ENCODE measurements at places on chromosomes 13 and 19.

- DNase-seq = no peak
Observed at GRCh38 chr19:49491804-49492572, 4.2 kb upstream of the RPS11 start.

DNA sequence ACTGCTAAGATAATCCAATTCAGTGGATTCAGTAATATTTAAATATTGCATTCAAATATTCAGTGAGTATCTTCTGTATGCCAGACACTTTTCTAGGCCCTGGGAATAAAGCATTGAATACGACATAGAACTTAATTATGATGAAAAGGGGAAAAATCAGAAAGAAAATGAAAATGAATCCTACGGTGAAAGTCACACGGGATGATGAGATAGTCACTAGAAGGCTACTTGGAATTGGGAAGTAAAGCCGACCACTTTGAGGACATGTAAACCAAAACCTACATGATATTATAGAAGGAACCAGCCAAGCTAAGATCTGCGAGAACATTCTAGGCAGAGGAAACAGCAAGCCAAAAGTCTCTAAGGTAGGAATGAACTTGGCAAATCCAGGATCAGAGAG lies 10.1 kb downstream of the DPY19L3 start:
- DNase-seq = no peak

DNA sequence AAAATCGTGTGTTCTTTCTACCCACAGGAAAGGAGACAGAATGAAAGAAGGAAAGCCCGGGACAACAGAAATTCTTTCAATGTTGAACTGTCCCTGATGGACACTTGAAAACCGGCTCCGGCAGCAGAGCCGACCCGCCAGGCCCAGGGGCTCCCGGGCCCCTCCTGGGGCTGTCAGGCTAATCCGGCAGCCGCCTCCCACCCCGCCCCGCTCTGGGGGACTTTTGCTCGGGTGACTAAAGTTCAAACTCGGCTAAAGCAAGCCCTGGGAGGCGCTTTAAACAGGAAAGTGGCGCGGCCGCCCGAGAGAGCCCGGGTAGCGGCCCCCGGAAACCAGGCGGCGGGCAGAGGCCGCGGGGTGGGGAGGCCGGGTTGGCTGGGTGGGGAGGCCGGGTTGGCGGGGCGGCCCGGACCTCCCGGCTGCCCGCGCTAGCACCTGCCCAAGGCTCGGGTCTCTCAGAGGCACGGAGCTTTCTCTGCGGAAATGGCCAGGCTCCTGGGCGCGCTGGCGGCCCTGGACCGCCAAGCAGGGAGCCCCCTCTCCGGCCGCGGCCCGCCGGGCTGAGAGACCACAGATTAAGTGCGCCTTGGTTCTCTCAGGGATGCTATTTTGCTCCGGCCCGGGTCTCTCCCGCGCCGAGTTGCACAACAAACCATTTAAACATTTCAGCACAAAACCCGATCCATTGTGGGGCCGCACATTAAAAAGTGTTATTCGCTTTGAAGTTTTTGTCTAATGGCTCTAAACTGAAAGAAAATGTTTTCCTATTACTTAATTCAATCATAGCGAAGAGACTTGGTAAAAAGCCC lies 2.6 kb upstream of the GSX1 start:
- no peak for DNase-seq

- no peak for DNase-seq
Observed at GRCh38 chr13:97540696-97541095, 106.7 kb downstream of the RAP2A start.

GRCh38 chr19:18340190-18340989 lies at the start of gene PGPEP1:
TSS of gene PGPEP1 (plus strand) at chr19:18340598. CDS start at chr19:18340682, 84 bp downstream.
- no peak for DNase-seq

GRCh38 chr13:40994581-40995230 lies 24.4 kb downstream of the ELF1 start:
- no peak for DNase-seq

DNA sequence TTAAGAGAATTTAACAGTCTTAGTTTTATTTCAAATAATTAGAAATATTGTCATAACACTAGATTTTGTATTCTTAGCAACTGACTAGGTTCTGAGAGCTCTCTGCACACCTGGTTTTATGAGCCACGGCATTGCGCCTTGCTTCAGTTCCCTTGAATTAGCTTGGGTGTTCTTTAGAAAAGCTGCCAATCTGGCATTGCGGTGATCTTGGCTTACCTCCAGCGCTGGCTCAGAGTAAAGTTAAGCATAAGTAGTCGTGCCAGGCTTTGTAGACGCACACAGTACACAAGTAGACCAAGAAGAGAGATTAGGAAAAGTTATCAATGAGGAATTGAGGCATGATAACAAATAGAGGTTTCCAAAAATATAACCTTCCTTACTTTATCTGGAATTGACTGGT lies 45.7 kb downstream of the TPP2 start:
- DNase-seq = no peak

DNA sequence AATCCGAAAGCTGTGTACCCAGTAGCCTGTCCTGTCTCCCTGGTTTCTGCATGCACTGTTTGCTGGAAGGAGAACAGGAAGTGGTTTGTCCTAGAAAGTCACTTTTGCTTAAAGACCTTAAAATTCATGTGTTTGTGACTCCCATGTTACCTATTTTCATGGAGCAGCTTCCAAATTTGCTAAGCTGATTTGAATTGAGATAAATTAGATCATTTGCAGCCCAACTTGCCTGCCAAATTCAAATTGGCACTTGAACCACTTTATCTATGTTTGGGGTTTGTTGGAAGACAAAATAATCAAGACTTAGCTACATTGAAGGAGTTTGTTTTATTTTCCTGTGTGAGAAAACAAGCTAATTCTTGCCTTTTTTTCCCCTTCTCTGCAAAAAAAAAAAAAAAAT lies 532.5 kb downstream of the DIAPH3 start:
- no peak for DNase-seq

DNA sequence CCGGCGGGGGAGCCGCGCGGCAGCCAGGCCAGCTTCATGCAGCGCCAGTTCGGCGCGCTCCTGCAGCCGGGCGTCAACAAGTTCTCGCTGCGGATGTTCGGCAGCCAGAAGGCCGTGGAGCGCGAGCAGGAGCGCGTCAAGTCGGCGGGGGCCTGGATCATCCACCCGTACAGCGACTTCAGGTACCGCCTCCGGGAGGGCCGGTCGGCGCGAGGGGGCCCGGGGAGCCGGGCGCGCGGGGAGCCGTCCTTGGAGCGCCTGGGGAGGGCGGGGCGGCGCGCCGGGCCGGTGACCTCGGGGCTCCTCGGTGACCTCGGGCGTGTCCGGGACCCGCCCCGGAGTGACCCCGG lies 690 bp downstream of the HCN2 start:
- DNase-seq = no peak

DNA sequence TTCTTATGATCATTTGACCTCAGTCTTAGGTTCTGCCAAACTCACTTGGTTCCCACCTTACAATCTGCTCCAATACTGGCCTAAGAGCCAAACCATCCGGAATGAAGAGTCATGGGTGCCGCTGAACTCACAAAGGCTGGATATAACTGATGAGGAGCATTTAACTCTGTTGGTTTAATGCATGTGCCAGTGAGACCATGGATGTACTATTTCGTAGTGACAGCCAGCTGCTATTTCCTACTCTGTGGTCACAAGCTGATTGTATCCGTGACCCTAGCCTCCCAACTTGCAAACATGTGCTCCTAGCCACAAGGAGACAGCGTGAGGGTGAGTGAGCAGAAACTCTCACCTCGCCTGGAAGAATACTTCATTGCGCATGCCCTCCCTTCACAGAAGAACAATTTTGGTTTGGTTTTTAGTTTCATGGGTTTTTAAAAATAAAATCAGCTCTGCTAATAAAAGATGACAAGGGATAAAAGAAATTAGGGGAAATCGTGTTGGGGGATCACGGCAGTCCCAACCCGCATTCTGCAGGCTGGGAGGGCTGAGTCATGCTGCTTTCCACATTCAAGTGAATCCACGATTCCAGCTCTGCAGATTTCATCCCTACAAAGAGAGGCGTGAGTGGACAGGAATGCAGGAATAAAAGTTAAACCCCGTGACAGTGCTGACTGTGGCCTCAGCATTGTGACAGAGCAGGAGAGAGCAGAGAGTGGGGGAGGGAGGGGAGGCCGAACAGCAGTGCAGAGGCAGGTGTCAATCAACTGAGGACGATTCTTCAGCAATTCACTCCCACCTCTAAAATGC lies 66.8 kb upstream of the RAP2A start:
- DNase-seq = peak; percentile 19

DNA sequence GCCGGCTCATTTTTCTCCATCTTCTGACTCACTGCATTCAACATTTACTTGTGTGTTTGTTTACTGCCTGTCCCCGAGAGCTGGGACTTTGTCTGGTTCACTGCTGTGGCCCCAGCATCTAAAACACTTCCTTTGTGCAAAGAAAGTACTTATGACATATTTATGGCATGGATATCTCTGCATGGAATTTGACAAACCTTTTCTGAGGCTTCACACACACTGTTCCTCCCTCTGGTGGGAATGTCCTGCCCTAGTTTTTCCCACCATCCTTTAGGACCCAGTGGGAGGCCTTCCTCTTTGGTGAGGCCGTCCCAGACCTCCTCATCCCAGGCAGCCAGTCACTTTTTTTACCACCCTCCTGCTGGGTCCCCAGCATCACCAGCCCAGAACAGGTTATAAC lies 1.4 kb upstream of the SRRM5 start:
- DNase-seq = no peak

- no peak for DNase-seq
Observed at GRCh38 chr19:4388337-4389063, 11.8 kb downstream of the SH3GL1 start.

DNA sequence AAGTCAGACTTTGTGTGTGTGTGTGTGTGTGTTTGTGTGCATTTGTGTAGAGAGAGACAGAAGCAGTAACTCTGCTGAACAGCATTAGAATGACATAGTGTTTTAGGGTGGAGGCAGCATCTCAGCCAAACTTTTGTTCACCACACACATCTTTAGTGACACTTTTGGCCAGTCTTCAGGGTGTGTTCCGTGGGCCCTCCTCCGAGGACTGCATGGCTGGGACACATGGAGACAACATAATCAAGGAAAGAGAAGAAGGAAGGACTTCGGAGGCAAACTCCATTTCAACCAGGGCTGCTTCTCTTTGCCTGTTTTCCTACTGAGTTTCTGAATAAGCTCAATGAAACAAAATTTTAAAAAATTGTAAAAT lies 205.1 kb downstream of the LHFPL6 start:
- no peak for DNase-seq

DNA sequence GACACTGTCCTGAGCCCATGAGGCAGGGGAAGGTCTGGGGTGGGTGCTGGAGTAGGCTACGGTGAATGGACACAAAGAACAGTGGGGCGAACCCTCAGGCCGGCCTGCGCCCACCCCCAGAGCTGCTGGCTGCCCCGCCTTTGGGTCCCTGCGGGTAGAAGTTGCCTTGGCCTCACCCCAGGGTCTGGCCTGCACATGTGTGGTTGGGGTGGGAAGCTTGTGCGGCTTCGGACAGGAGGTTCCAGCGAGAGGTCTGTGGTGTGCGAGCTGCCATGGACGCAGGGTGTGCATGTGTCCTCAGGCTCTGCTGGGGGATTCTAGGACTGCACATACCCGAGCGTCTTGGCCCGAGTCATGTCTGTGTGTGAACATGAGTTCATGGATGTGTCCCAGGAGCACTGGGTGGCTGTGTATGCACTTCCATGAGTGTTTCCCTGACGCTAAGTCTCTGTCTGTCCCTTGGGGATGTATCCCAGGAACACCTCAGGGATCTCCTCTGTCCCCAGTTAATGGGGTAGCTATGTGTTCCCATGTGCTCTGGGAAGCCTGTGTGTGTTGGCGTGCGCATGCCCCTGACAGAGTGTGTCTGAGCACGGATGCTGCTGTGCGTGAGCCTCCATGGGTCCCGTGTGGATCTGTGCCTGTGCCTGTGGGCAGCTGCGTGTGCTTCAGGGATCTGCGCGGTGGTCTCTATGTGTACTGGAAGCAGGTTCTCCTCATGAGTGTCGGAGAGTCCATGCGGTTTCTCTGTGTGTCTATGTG lies 20.8 kb upstream of the POU2F2 start:
- DNase-seq = no peak

DNA sequence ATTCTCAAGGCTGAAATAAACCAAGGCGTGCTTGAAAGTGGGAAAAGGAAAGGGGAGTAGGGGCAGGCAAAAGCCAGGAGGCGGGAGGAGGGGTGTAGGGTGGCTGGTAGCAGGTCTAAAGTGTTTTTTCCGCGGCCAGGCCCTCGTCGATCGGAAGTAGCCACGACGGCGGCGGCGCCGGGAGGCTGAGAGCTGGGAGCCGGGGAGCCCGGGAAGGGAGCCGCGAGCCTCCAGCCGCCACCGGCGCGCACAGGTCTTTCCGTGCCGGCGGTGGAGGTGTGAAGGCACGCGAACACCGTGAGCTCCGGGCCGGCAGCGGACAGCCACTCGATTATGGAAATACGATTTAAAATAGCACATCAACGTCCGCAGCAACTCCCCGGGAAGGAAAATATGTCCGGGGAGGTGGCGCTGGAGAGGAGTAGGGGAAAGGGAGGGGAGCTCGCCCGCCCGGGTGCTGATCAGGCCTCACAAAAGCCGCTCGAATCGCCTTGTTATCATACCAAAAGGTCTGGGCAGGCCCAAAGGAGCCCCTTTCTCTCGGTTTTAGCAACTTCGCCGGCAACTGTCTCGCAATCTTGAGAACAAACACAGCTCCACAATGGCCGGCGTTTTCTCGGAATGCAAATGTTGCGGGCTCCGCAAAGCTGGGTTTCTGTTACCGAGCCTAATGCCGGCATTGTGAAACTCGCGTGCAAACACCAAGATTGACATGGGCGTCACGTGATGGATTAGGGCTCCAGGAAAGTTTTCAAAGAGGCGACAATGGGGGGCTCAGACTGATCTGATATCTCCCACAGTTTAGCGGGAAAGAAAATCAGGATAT lies 2.9 kb upstream of the PCDH8 start:
- DNase-seq = no peak

GRCh38 chr13:29817604-29818378 lies 32.6 kb downstream of the UBL3 start:
- DNase-seq = no peak

DNA sequence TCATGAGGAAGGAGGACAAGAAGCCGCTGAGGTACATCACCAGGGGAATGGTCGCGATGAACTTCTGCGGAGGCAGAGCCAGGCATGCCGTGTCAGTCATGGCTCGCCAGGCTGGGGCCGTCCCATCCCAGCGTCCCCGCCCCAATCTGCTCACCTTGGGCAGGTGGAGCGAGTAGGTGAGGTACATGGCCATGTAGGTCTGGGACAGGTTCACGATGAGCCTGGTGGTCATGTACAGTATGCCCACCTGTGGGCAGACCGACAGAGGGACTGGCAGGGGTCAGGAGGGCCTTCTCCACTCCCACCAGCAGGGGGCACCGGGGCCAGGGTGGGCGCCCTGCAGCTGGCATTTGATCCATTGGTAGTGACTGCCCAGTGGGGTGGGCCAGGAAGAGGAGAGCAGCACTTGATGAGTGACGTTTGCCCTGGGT lies 8.3 kb downstream of the TEKTIP1 start:
- DNase-seq = no peak

- DNase-seq = no peak
Observed at GRCh38 chr13:99862244-99862643, 109.3 kb downstream of the ZIC5 start.

- DNase-seq = no peak
Observed at GRCh38 chr13:70896136-70896535, 787.9 kb upstream of the KLHL1 start.

Data from HS-5 (cell line).